ENCODE measurements at places on chromosomes 1 and 21.

DNA sequence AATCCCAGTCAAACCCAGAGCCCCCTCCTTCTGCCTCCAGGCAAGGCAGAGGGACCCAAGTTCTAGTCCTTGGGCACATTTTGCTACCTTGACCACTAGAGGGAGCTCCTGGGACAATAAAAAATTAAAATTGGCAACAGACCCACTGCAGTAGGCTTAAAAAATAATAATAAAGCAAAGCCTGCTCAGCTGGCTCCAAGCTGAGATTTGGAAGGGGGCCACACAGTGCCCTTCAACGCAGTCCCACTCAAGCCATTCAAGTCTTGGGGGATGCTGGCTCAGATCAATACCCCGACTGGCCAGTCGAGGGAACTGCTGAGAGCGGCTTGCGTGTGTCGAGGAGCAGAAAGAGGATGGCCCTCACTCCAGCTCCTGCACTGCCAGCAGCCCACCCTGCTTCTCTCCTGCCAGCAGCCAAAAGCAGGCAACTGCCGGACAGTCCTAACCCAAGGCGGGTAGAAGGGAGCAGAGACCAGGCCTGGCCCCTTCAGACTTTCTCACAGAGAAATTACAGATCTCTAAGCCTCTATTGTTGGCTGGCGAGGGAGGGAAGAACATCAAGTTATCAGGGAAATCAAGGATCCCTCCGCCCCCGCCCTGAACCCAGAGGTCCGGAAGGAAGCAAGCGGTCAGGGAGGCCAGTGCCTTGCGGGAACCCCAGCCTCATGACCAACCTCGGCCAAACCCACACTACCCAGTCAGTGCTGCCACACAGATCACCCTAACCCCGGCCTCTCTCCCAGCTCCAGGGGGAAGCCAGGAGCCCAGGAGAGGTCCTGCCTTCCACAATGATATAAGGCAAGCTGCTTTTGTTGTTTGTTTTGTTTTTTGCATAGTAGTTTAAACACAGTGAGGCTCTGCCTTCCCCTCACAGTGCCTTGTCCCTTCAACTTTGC lies 4.9 kb upstream of the ALDH4A1 start:
- peak; percentile 68 for DNase-seq

GRCh38 chr1:178189814-178190213 lies 95.9 kb downstream of the RASAL2 start:
- DNase-seq: no peak

- DNase-seq: no peak
These were observed 159.7 kb downstream of the PTGER3 start for GRCh38 chr1:70887936-70888335.

DNA sequence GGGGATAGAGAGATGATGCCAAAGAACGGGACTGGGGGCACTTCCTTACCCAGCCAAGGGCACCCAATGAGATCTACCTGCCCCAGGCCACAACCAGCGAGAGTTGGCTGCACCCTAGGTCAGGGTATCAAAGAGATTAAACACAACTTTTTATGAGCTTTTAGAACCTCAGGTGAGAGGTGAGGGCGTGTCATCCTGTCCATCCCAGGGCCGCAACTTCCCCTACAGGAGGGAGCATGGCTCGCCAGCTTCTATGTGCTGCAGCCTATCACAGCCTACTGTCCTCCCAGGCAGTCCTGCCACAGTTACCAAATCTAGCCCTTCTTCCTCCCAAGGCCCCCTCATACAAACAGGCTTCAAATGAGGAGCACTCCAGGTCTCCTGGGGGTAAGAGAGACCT lies 12.9 kb downstream of the TMEM9 start:
- no peak for DNase-seq

DNA sequence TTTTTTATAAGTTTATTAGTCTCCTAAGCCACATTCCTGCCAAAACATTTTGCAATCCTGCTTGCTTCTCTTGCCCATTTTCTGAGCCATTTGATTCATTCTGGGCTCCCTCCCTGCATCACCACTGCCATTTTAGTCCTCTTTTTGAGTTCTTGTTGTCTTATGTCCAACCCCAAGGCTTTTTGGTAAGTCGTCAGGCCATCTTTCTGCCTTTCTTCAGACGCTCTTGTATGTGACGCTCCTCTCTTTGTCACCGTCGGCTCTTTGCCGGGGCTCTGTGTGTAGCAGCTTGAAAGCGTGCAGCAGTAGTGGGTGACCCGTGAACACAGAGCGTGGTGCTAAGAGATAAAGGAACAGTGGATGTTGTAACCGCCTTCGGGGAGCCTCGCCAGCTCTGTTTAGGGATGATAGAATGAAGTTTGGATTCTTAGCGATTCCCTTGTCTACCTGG lies 14.6 kb downstream of the HUNK start:
- DNase-seq: peak; percentile 58

- DNase-seq: peak; percentile 63
These were observed 563 bp upstream of the NFIA start for GRCh38 chr1:61081686-61082310.

- DNase-seq: no peak
These were observed 130.5 kb downstream of the RWDD3 start for GRCh38 chr1:95364546-95364945.

DNA sequence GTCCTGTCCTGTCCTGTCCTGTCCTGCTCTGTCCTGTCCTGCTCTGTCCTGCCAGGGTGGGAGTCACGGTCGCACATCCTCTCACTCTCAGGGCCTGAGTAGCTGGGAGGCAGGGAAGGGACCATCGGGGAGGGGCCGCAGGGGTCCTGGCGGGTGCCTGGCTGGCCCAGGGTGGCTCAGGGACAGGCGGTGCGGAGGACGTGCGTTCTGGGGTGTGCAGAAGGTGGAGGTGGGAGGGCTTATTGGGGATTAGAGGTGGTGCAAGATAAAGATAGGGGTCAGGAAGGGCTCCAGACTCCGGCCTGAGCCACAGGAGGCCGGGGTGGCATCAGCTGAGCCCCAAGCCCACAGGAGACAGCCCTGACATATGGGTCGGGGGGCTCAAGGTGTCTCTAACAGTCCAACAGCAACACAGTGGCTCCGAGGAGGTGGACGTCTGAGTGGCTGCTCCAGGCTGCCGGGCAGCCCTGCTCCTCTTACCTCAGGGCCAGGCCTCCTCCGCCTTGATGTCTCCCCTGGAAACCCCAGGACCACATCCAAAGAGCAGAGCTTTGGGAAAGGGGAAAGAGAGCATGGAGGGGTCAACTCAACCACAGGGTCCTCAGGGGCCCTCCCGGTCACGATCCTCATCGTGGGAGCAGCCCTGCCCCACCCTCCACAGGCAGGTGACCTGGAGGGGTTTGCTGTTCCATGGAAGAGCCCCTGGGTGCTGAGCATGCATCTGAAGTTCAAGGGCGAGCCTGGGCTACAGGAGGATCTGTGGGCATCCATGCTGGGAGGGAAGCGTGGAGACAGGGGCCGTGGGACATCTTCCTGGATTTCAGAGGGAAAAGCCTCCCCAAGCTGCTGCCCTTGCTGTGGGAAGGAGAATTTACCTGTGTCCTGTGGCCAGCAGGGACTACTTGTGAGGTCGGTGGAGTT lies 39.6 kb upstream of the ADARB1 start:
- no peak for DNase-seq

GRCh38 chr1:193677874-193678273 lies 491.5 kb upstream of the B3GALT2 start:
- DNase-seq: no peak

DNA sequence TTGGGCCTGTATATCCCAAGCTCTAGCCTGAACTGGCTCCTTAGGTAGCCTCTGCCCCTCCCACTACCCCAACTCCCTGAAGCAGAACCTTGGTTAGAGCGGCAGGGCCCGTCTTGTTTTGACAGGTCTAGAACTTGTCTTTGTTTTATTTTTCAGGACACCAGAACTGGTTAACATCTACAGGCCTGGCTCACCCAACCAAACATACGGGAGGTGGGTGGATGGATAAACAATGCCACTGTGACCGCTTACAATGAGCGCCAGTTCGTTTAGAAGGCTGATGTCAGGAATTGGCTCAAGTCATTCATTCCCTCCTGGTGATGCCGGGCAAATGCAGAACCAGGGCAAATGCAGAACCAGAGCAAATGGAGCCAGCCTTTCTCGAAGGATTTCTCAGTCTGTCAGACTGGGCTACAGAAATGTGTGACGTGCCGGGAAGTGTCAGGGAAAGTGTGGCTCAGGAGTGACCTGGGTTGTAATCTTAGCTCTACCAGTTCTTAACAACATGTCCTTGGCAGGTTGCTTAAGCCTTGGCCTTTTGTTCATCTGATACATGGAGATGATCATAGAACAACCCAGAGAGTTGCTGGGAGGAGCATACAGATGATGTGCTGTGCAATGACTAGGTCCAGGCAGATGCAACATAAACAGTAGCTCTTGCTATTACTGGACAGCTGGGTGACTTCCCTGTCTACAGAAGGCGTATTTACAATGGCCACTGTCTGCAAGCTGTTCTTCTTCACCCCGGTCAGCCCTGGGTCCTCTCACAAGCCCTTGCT lies 30.5 kb upstream of the BTG2 start:
- DNase-seq: no peak

GRCh38 chr1:42014823-42015222 lies 96.1 kb upstream of the HIVEP3 start:
- no peak for DNase-seq

GRCh38 chr1:199242147-199242546 lies 603.3 kb downstream of the PTPRC start:
- DNase-seq: no peak

- peak; percentile 82 for DNase-seq
These were observed 4.3 kb upstream of the MFAP2 start for GRCh38 chr1:16984717-16985116.

Measured in left ventricle myocardium superior (tissue), 1 donor.